ENCODE measurements at places on chromosomes 1 and 21.

GRCh38 chr1:29159773-29160172 lies 21.9 kb downstream of the SRSF4 start:
- DNase-seq: no peak

DNA sequence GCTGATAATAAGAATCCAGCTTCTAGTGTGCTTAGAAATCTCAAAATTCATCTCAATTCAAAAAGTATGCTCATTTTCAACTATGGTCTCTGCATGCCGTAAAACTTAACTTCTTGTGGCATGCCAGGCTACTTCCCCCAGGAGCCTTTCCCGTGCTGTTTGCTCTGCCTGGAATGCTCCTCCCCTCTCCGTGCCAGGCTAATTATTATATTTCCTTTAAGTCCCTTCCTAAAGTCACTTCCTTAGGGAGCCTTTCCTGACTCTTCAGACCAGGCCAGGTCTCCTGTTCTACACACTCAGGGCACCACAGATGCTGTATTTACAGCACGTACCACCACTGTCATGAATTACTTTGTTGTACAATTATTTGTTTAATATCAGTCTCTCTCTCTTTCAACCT lies 67.1 kb upstream of the PPP2R5A start:
- DNase-seq: no peak

DNA sequence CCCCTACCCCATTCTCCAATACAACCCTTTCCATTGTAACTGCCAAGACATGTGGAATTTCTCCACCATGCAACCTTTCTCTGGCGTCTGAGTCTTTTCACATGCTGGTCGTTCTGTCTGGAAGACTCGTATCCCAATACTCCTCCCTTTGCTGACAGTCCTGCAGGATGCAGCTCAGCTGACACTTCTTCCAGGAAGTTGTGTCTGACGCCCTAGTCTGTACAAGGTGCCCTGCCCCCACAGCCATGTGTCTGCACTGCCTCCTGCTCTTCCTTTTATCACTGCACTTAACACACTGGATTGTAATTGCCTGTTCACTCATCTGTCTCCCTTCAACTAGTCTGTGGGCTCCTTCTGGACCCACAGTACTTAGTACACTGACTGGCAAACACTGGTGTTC lies 188.0 kb downstream of the LMX1A start:
- no peak for DNase-seq

GRCh38 chr1:111127923-111128643 lies 11.8 kb downstream of the DRAM2 start:
- DNase-seq: peak; percentile 84

- DNase-seq: peak; percentile 54
These were observed 1561.5 kb downstream of the MRPL39 start for GRCh38 chr21:24045775-24046215.

DNA sequence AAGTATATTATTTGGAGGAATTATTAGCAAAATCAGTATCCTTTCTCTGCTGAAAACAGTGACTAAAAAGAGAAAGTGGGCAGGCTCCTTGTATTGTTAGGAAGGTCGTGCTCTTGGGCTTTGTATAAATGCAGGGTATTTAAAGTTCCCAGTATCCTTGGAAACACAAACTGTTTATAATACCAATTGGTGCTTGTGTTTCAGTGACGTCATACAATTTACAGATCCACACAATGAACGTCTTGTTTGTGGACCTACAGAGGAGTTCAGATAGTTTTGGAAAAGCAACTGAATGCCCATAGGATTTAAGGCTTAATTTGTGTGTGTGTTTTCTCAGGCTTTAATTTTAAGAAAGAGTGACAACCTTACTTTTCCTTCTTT lies 168.2 kb downstream of the RASAL2 start:
- no peak for DNase-seq

DNA sequence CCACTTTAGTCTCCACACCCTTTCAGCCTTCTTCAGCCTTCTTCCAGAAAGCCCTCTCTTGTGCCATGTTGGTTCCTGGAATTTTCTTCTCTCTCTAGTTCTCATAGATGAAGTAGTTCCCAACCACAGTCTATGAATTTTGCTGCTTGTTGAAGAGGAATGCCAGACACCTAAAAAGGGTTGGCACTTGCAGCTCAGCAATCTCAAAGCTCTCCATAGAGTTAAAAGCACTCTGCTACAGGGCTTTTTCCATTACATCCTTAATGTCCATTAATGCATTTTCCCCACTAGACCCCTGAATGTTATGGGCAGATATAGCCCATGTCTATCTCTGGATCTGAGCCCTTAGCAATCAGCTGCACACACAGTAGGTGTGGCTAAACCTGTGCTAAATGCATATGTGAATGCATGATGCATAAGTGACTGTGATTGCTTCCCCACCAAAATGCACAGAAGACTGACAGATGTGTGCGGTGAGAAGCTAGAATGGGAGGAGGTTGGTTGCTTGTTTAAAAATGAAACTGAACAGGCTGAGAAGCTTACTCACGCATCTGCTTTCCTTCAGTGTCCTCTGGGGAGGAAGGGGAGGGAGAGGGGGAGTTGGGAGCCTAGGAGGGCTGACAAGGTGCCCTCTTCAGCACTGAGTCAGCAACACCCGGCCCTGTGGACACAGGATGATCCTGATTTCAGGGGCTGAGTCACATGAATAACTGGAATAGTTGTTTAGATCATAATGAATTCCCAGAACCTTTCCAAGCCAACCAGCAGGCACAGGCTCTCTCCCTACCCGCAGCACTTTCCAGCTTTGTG lies 146.1 kb upstream of the FGGY start:
- peak; percentile 35 for DNase-seq

- DNase-seq: no peak
These were observed 556 bp downstream of the WDR77 start for GRCh38 chr1:111448482-111448917.

GRCh38 chr1:87213135-87213515 lies 115.6 kb upstream of the LMO4 start:
- DNase-seq: no peak
